Vagina (tissue), 2 donors: ENCODE measurements at places on chromosomes 6 and 20.
A peak's percentile ranks its signal among the peaks of the same experiment; 100 is the strongest.

GRCh38 chr6:34112126-34112525 is 33.8 kb downstream of the GRM4 start:
- H3K4me1 ChIP-seq = no peaks in the 10 kb centered on the region
- DNase-seq = no peak
- H3K36me3 ChIP-seq = no peaks in the 10 kb centered on the region

- H3K27ac ChIP-seq = no peak overlapping the region
- no peak overlapping the region for H3K4me3 ChIP-seq
- H3K27me3 ChIP-seq = no peaks in the 10 kb centered on the region
Observed at GRCh38 chr6:91713911-91714310, 1127.0 kb upstream of the MAP3K7 start.

DNA sequence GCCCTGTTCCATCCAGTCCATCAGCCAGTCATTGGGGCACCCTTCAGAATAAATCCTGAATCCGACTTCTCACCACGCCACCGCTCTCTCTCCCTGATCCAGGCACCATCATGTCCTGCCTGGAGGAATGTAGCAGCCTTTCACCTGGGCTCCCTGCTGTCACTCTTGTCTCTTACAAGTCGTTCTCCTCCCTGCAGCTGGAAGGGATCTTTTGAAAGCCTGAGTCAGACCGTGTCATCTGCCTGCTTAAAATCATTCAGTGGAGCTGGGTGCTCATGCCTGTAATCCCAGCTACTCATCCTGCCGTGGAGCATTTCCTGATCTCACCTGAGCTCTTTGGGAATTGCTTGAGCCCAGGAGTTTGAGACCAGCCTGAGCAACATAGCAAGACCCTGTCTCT is 19.2 kb upstream of the KCNG1 start:
- no peaks in the 10 kb centered on the region for H3K27me3 ChIP-seq
- no peaks in the 10 kb centered on the region for H3K36me3 ChIP-seq
- DNase-seq = no peak
- H3K4me1 ChIP-seq = no peaks in the 10 kb centered on the region

DNA sequence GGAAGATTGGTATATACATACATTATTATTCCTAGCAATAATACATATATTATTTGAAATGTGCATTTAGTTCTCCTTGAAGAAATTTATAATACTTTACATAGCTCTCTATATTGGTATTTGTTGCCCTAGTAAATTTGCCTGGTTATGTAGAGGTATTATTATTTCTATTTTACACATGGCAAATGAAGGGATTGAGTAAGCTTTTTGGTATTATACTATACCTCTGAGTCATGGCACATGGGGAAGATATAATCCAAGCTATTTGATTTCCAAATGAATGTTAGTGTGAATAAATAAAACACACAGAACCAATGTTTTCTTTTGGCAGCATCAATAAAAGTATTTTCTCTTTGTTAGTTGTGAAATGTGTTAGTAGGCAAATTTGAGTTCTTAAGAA is 409.6 kb upstream of the SLC35B3 start:
- no peak for DNase-seq
- H3K4me1 ChIP-seq = no peaks in the 10 kb centered on the region
- H3K27me3 ChIP-seq = no peaks in the 10 kb centered on the region
- H3K4me3 ChIP-seq = no peak overlapping the region

- H3K4me1 ChIP-seq = no peaks in the 10 kb centered on the region
- H3K27me3 ChIP-seq = no peaks in the 10 kb centered on the region
- DNase-seq = no peak
- no peaks in the 10 kb centered on the region for H3K36me3 ChIP-seq
- H3K4me3 ChIP-seq = no peak overlapping the region
Observed at GRCh38 chr6:25490018-25490801, 161.8 kb upstream of the SCGN start.

DNA sequence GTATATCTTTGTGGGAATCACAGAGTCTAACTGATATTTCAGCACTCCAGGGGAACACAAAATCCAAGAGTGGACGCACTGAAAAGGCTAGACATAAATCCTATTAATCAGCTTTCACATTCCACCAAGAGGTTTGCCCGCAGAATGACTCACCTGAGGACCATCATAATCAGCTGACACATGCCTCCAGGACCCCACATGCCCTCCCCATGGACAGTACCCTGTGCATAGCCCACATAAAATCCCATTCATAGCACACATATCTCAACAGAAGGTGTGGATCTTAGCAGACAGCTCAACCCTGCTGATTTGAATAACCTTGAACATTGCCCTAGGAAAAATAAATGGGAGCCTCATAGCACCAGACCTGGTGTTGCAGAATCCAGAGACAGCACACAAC is 246.8 kb upstream of the TENT5A start:
- no peaks in the 10 kb centered on the region for H3K4me1 ChIP-seq
- H3K4me3 ChIP-seq = no peak overlapping the region
- H3K27ac ChIP-seq = no peak overlapping the region
- no peak for DNase-seq

DNA sequence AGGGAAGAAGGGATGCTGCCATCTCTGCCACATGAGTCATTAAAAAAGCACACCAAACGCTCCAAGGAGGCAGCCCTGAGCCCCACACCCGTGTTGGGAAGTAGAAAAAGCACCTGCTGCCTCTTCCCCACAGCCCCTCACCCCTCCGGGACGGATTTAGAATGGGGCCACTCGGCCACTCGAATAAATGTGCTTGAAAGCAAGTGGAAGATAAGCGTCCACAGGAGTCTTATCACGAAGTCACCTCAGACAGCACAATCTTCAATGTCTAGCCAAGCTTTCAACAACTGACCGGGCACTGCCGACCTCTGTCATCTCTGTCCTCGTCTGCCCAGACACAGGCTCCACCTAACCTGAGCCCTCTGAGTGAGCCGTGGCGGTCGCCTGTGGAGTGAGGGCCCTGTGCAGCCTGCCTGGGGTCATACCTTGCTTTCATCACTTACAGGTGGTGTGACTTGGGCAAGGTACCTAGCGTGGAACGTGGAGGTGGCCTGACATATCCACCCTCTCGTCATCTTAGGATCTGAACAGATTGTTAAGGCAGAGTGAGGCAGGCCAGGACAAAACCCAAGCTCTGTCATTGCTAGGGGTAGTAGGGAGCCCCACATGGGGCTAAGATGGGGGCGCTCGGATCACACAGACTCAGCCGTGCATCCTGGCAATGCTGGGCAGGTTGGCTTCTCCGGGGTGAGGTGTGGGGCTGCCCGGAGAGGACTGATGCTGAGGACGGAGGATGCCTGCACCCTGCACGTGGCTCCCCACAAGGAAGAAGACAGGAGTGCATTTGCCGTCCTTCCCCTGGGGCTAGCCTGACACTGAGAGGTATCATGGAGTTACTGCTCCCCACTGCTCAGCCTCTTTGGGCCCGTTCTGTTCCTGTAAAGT is 34.8 kb downstream of the PSMG4 start:
- H3K4me3 ChIP-seq = no peak overlapping the region
- H3K27ac ChIP-seq = no peak overlapping the region
- no peaks in the 10 kb centered on the region for H3K27me3 ChIP-seq

- peaks cover 9% of the 10 kb centered on the region for H3K4me1 ChIP-seq
- H3K36me3 ChIP-seq = no peaks in the 10 kb centered on the region
- no peak for DNase-seq
- H3K4me3 ChIP-seq = no peak overlapping the region
Observed at GRCh38 chr20:33787253-33787891, 23.8 kb upstream of the CHMP4B start.

GRCh38 chr20:46021361-46022359 is 7.4 kb upstream of the SLC12A5 start:
- no peaks in the 10 kb centered on the region for H3K36me3 ChIP-seq
- H3K4me3 ChIP-seq = peak overlapping the region; percentile 20
- DNase-seq = no peak
- H3K27ac ChIP-seq = no peak overlapping the region
- no peaks in the 10 kb centered on the region for H3K27me3 ChIP-seq

- H3K4me1 ChIP-seq = peaks cover 24% of the 10 kb centered on the region
- no peaks in the 10 kb centered on the region for H3K36me3 ChIP-seq
- H3K27me3 ChIP-seq = no peaks in the 10 kb centered on the region
- H3K4me3 ChIP-seq = peak overlapping the region; percentile 85
- H3K27ac ChIP-seq = peak overlapping the region; percentile 87
Observed at GRCh38 chr6:83860359-83860755, 868 bp downstream of the CYB5R4 start.

DNA sequence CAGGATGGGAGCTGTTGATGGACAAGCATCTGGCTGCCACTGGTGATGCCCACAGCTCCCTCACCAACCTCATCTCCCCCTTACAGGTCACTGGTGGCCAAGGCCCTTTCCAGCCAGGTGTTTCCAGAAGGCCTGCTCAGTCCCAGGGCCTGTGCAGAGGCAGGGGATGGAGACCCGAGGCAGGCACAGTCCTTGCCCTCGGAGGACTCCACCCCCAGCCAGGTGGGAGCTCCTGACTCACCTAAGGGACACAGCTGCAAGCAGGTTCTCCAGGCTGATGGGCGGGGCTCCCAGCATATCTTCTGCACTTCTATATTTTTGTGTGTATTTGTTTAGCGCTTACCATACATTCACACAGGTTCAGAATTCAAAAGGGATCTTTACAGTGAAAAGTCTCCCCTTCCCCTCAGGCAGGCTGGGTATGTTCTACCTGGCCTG is 17.4 kb downstream of the PRPH2 start:
- no peak overlapping the region for H3K27ac ChIP-seq
- H3K4me1 ChIP-seq = peaks cover 17% of the 10 kb centered on the region
- H3K27me3 ChIP-seq = no peaks in the 10 kb centered on the region
- H3K4me3 ChIP-seq = no peak overlapping the region

GRCh38 chr6:53673162-53673727 is 7.7 kb upstream of the KLHL31 start:
- H3K4me1 ChIP-seq = no peaks in the 10 kb centered on the region
- H3K4me3 ChIP-seq = no peak overlapping the region
- no peak overlapping the region for H3K27ac ChIP-seq
- no peaks in the 10 kb centered on the region for H3K27me3 ChIP-seq

DNA sequence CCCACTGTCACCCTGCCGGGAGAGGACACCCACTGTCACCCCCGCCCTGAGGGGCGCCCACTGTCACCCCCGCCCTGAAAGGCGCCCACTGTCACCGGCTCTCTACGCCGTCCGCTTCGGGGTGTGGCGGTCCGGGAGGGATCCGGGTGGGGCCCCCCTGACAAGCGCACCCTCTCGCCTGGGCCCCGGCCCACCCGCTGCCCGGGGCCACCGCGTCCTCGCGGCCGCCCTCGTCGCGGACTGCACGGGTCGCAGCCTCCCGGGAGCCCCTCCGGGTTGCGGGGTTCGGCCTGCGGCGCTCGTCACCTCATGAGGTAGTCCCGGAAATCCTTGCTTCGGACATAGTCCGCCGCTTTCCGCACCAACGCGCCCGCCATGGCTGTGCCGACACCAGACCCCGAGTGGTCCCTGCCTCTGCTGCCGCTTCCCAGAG is 224 bp downstream of the MPC1 start:
- peaks cover 18% of the 10 kb centered on the region for H3K4me1 ChIP-seq
- peak overlapping the region; percentile 89 for H3K27ac ChIP-seq
- H3K27me3 ChIP-seq = no peaks in the 10 kb centered on the region
- peak overlapping the region; percentile 91 for H3K4me3 ChIP-seq
- H3K36me3 ChIP-seq = no peaks in the 10 kb centered on the region
- no peak for DNase-seq

DNA sequence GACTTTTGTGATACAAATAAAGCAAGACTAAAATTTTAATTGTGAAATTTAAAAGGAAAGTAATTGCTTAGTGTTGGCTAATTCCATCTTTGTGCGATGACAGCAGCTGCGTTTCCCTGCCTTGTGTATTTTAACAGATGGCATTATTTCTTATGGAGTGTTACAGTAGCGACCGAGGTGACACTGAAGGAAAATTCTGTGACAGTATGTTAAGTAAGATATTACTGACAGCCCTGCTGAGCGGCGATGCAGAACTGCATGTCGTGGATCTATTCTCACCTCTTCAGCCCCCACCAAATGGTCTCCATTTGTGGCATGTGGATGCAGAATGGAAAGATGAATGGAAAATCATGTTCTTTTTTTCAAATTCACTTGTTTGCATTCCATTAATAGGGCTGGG is 289.4 kb downstream of the RNF144B start:
- no peak overlapping the region for H3K27ac ChIP-seq
- no peak overlapping the region for H3K4me3 ChIP-seq
- no peaks in the 10 kb centered on the region for H3K27me3 ChIP-seq
- no peaks in the 10 kb centered on the region for H3K4me1 ChIP-seq
- no peaks in the 10 kb centered on the region for H3K36me3 ChIP-seq

DNA sequence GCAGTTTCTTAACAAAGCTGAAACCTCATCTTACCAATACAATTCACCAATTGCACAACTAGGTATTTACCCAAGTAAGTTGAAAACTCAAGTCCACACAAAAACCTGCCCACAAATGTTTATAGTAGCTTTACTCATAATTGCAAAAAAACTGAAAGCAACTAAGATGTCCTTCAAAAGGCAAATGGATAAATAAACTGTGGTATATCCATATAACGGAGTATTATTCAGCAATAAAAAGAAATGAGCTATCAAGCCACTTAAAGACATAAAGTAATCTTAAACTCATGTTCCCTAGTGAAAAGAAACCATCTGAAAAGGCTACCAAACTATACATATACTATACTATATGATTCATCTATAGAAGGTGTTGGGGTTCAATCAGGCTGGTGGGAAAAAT is 179.7 kb downstream of the HACE1 start:
- H3K27ac ChIP-seq = no peak overlapping the region
- DNase-seq = no peak
- no peak overlapping the region for H3K4me3 ChIP-seq

- no peaks in the 10 kb centered on the region for H3K36me3 ChIP-seq
- H3K27me3 ChIP-seq = no peaks in the 10 kb centered on the region
- no peak overlapping the region for H3K27ac ChIP-seq
- H3K4me3 ChIP-seq = no peak overlapping the region
- no peak for DNase-seq
- no peaks in the 10 kb centered on the region for H3K4me1 ChIP-seq
Observed at GRCh38 chr20:8690074-8690473, 378.8 kb upstream of the PLCB4 start.

DNA sequence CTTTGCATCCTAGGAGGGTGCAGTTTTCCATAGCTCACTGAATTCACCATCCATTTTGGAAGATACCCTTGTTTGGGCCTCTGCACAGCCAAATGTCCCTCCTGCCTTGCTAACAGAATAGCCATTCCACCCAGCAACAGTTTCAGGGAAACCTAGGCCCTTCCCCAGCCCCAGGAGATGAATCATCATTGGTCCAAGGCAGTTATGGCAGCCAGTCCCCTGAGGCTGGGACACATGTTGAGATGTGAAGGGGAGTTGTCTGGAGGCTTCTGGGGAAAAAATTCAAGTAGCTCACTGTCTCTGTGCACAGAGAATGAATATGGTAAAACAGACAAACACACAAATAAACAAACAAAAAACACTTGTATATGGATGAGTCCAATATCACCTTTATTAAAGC is 17.4 kb upstream of the SIRPB2 start:
- no peak for DNase-seq
- no peaks in the 10 kb centered on the region for H3K27me3 ChIP-seq
- no peak overlapping the region for H3K27ac ChIP-seq
- no peaks in the 10 kb centered on the region for H3K4me1 ChIP-seq
- no peak overlapping the region for H3K4me3 ChIP-seq

GRCh38 chr6:14166839-14167238 is 49.3 kb downstream of the CD83 start:
- DNase-seq = no peak
- H3K27ac ChIP-seq = no peak overlapping the region
- no peaks in the 10 kb centered on the region for H3K36me3 ChIP-seq
- no peaks in the 10 kb centered on the region for H3K4me1 ChIP-seq
- no peak overlapping the region for H3K4me3 ChIP-seq
